ENCODE measurements at places on chromosomes 7 and 10.
A peak's percentile ranks its signal among the peaks of the same experiment; 100 is the strongest.

DNA sequence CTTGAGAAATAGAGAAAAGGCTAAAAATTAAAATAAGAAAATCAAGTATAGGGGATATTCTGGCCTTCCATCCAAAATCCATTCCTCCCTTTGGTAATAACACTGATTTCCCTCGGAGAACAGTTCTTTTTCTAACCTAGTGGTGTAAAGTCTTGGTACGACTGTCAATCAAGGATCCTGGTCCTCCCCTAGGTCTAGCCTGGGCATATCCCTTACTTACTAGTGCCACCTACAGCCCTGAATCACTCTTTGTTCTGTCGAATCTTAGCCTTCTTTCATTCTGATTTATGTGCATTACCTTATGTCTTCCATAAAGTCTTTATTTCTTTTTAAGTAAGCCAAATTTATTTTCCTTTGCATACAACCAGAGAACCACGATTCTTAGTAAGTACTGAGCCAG lies 298.7 kb upstream of the LRRTM3 start:
- no peak for DNase-seq

DNA sequence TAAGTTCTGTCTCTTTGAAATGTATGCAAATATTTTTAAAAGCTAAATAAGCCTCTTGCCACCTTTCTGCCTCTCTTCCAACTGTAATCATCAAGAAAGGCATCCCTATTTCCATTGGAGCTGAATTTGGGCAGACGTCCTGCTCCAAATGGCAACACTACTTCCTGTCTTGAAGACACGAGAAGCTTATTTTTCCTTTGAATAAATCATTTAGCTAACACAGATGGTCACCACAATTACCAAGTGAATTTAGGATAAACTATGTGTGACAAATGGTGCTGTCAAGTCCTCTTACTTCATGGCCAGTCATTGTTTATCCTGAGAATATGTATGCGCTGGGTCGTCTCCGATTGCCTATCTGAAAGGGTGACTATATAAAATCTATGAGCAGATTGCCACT lies 268.0 kb downstream of the ANKRD7 start:
- DNase-seq: no peak

- DNase-seq: no peak
Measured at GRCh38 chr7:127799535-127800305, 147.7 kb downstream of the SND1 start.

DNA sequence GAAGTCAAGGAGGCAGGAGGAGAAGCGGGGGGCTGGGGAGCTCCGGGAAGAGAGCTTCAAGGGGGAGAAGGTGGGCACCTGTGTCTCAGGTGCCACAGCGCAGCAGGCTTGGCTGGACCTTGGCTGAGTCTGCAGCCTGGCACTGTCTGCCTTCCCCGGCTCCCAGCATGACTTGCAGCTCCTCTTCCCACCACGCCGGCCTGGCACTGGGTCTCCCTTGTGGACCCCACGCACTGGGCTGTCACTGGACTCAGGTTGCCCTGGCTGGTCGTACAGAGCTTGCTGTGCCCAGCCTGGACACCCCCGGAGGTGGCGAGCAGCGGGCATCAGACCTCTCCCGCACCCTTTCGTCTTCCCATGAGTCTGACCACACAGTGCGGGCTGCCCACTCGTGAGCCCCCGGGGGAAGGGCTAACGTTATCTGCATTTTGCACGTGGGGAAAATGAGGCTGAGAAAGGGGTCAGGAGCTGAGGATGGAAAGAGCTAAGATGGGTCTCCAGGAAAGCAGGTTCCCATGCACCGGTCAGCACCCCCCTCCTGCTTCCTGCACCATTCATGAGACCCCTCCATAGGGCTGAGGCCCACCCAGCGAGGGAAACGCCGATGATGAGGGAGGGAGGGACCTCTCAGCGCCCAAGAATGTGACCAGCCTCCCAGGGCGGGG lies 40.3 kb upstream of the PSMG3 start:
- DNase-seq: no peak

DNA sequence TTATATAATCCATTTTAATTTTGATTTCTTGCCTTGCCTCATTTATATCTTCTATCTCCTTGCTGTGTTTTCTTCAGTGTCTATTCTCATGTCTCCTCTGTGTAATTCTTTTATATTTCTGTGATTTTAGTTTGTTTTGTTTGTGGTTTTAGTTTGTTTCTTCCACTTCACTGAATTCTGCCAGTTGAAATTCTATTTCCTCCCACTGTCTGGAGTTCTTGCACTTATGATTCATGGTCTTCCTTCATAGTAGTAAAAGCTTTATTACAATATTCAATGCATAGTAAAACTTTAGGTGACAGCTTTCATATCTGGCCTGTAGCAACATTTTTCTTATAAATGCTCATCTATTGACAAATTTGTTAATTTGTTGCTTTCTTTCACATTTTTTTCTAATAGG lies 113.3 kb downstream of the MAGI2 start:
- no peak for DNase-seq

DNA sequence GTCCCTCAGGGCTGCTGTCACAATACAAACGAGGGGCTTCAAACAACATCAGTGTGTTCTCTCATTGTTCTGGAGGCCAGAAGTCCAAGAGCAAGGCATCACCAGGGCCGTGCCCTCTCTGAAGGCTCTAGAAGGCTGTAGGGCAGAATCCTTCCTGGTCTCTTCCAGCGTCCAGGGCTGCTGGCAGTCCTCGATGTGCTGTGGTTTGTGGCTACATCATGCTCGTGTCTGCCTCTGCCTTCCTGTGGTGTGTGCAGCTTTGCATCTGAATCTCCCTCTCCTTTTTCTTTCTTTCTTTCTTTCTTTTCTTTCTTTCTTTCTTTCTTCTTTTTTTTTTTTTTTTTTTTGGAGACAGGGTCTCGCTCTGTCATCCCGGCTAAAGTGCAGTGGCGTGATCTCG lies 103.5 kb downstream of the INSYN2A start:
- no peak for DNase-seq

- DNase-seq: peak; percentile 72
Measured at GRCh38 chr7:4791738-4792536, 16.5 kb downstream of the AP5Z1 start.

DNA sequence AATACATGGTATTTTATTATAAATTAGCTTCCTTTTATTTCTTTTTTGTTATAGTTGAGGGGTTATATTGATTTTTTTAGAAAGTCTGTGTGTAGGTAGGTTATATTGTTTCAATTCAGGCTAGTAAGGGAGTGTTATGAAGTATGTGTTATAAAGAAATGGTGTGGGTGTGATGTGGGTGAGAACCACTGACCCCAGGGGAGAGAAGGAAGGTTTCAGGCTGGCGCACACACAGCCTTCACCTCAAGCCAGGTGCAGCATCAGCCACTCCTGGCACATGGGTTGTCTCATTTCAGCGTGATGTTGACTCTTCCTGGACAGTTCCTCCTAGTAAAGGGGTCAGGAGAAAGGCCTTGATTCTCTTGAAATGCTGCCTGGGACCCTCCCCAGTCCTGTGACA lies 291.3 kb downstream of the POU6F2 start:
- DNase-seq: no peak

GRCh38 chr7:33771422-33771821 lies 133.9 kb upstream of the BMPER start:
- DNase-seq: no peak

DNA sequence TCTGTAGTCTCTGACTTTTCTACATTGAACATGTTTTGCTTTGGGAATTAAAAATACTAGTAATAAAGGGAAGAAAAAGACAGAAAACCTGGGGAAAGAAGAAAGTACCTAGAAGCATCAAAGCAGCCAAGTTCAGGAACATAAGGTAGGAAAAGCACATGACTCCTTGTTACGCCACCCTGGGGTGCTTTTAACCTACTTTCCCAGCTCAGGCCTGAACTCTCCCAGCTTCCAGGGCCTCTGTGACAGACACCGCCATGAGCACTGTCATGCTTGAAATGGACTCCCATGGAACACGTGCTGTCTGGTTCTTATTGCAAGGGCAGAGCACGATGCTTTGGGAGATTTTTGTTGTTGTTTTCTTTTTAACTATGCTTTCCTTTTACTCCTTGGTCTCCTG lies 11.4 kb downstream of the ACTR1A start:
- DNase-seq: no peak

DNA sequence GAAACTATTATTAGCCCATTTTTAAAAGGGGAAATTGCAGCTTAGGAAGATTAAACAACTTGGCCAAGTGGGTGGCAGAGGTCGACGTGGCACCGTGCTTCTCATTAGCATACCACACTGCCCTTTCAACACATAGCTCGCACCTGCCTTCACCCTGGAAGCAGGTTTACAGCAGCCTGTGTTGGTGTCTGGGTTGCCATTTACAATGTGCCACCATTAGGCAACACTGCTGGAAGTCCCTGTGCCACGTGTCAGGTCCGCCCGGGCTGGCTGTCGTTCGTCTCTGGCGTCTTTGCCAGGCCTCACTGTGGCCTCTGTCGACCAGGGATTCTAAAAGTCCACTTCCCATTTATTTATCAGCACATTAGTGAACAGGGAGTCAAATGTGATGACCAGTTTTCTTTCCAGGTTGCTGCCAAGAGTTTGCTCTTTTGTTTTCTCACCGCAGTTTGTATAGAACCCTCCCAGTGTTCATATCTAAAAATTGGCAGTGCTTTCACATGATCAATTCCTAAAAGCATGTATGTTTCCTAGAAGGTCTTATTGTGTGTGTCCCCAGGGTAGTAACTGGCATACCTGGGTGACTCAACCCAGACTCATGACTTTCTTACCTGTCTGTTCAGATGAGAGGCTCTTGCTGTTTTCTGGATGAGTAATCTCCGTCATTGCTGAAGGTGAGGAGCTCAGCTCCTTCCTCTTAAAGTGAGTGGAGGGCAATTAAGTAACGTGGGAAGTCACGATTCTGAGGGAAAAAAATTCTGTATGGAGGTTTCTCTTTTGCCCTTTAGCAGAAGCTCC lies 9.2 kb downstream of the INSIG1 start:
- DNase-seq: no peak

DNA sequence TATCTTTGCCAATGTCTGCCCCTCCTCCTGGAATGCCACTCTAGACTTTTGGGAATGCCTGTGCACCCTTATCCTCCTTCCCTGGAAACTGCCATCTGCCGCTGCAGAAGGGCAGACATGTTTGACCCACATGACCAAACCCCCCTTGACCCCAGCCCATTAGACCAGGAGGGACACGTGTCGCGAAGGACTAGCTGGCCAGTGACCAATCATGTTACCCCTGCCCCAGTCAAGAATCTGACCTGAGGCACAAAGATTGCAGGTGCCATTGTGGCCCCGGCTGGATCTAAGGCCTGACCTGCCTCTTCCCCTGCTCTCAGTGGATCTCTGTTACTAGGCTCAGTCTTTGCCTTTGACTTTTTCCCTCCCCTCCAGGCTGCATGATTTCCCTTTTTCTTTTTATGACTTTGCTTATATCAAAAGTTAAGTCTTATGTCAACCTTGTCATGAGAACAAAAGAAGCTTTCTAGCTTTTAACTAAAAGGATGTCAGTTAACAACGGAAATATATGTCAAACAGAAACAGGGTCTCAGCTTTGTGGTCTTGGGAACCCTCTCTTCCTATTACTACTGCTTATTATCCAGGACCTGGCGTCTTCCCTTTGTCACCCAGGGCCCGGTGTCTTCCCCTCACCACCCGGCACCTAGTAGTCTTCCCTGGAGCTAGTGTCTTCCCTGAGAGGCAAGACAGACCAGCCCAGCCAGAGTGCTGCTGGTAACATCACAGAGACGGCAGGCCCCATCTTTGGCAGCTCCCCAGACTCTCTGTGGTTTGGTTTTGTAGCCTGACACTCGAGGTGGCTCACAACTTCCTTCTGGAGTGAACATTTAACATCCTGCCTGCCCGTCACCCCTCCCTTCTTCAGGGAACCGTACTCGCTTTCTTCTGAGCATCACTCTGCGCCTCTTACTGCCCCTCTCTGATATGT lies 24.4 kb upstream of the PPIF start:
- DNase-seq: peak; percentile 65

DNA sequence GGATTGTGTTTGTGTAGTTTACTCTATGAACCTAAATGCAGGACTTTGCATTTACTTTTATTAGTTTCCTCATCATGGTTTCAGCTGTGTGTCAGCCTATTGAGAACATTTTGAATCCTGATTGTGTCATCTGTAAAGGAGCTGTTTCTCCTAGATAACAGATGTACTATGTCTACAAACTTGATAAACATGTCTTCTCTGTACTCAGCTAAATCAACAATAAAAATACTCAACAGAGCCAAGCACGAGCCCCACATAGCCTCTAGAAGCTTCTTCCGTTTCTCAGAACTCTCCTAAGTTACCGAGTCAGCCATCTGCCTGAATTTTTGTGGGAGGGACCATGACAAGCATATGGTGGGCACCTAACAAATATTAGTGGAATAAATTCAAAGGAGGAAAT lies 234.7 kb downstream of the SKAP2 start:
- DNase-seq: no peak

GRCh38 chr7:129366-130221 lies 62.8 kb upstream of the FAM20C start:
- DNase-seq: no peak

GRCh38 chr7:154743206-154743605 lies 259.7 kb downstream of the PAXIP1 start:
- DNase-seq: no peak

DNA sequence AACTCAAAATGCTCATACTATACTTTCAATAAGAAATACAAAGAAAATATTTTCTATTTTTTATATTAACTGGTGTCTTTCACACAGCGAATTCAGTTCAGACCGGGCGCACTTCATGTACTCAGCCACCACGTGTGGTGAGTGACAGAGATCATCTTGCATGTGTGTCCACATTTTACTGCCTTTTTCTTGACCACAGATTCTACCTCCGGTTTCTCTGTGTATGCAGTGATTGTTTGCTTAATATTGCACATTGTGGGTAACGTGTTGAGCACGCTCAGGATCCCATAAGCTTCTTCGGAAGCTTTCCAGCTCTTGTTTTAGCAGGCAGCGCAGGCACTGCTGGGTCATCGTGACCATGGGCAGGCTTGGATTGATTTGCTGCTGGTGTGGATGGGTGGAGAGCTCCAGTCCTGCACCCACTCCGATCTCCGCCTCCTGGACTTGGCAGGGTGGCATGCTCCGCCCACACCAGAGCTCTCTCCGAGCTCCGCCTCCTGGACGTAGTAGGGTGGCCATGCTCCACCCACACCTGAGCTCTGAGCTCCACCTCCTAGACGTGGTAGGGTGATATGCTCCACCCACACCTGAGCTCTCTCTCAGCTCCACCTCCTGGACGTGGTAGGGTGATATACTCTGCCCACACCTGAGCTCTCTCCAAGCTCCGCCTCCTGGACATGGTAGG lies 253.3 kb downstream of the DIP2C start:
- DNase-seq: no peak

All from stimulated activated CD8-positive, alpha-beta memory T cell treated with anti-CD3 and anti-CD28 coated beads, Interleukin-2, amount 100 ng/mL, for 48 hours (primary cell).